ENCODE measurements at places on chromosomes 16 and 17. TPM values are rescaled to one million over a fixed set of nuclear protein-coding genes. Genes with fewer than 3 reads are reported as not detected.

Gene FOXC2
- 9.6 TPM for total RNA-seq

Gene GAS2L2
- 3.4 TPM for total RNA-seq

Gene CNGB1
- total RNA-seq: 6.5 TPM

Gene KRT14
- 1.4 TPM for total RNA-seq

Gene FMNL1
- 17.7 TPM for total RNA-seq

Gene KLHL11
- 64.6 TPM for total RNA-seq

Gene PRAC2
- not detected for total RNA-seq

Gene KCNH4
- 0.30 TPM for total RNA-seq

Gene TSPOAP1
- 34.0 TPM for total RNA-seq

Gene GFOD2
- 26.8 TPM for total RNA-seq

Gene IKZF3
- total RNA-seq: 0.30 TPM

Gene ABCA8
- total RNA-seq: 146 TPM

Gene KRTAP9-2
- not detected for total RNA-seq

Gene NXN
- 25.7 TPM for total RNA-seq

Gene RAB26
- total RNA-seq: 6.6 TPM

Gene TEKT5
- 0.28 TPM for total RNA-seq

Gene RNF227
- total RNA-seq: 3.8 TPM

Gene KRTAP1-3
- total RNA-seq: not detected

Gene IL32
- 9.0 TPM for total RNA-seq

Gene ABCA10
- 21.4 TPM for total RNA-seq

Gene MT1M
- 4.3 TPM for total RNA-seq

Gene TMEM235
- 1.2 TPM for total RNA-seq

Gene IRX5
- total RNA-seq: 2.1 TPM

Gene CES3
- total RNA-seq: 0.99 TPM

Gene WNK4
- 11.2 TPM for total RNA-seq

Gene SDR42E1
- 0.79 TPM for total RNA-seq

Gene CRISPLD2
- total RNA-seq: 15.8 TPM

Gene SPATA22
- total RNA-seq: 1.2 TPM

Gene CCL3
- 6.0 TPM for total RNA-seq

Gene C17orf50
- not detected for total RNA-seq

Gene COX6A2
- total RNA-seq: not detected

Gene CLEC3A
- not detected for total RNA-seq

Gene TGFB1I1
- total RNA-seq: 8.1 TPM

Gene PPL
- 3.8 TPM for total RNA-seq

Gene AP1G1
- total RNA-seq: 73.1 TPM

Gene CPNE7
- 20.9 TPM for total RNA-seq

Gene SHISA6
- 15.5 TPM for total RNA-seq

Gene PRSS8
- 0.94 TPM for total RNA-seq
